Activated CD4-positive, alpha-beta memory T cell treated with anti-CD3 and anti-CD28 coated beads for 36 hours (primary cell): ENCODE measurements at places on chromosomes 5 and 9.

- no peak for DNase-seq
- no peaks in the 10 kb centered on the region for H3K4me1 ChIP-seq
- no peak overlapping the region for H3K4me3 ChIP-seq
- H3K27me3 ChIP-seq, result no peaks in the 10 kb centered on the region
- H3K27ac ChIP-seq, result no peak overlapping the region
These were observed 72.5 kb upstream of the UBTD2 start for GRCh38 chr5:172356047-172356446.

DNA sequence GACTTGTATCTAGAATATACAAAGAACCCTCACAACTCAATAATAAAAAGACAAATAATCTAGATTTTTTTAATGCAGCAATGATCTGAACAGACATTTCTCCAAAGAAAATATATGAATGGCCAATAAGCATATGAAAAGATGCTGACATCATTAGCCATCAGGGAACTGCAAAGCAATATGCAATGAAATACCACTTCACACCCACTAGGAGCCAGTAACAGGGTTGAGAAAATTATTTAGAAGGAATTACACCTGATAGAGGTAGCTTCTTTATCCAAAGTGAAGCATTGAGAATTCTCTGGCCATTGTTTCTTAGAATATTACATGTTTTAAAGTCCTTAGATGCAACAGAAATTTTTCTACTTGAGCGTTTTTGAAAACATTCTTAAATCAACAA, 316.9 kb downstream of the KCNN2 start:
- no peaks in the 10 kb centered on the region for H3K36me3 ChIP-seq
- no peak for DNase-seq
- no peaks in the 10 kb centered on the region for H3K4me1 ChIP-seq

GRCh38 chr5:43101491-43101890, 19.2 kb upstream of the ZNF131 start:
- peaks cover 2% of the 10 kb centered on the region for H3K36me3 ChIP-seq
- H3K27me3 ChIP-seq, result no peaks in the 10 kb centered on the region
- peaks cover 30% of the 10 kb centered on the region for H3K4me1 ChIP-seq
- H3K27ac ChIP-seq, result no peak overlapping the region
- DNase-seq, result no peak

DNA sequence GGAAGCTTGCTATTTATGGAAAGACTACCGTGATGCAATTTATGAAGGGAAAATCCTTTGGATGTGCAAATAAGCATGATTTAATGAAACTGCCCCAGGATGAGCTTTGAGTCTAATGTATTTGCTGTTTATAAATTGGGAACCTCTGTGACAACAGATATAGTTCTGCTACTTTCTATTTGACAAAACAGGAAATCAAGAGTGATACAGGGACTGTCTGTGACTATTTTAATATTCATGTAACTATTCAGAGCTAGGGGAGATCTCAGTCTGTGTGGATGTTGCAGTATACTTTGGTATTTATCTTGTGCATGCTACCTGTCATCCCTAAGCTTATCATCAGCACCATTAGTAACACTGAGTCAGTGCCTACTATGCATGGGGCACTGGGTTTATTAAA, 132.1 kb downstream of the PDZD2 start:
- no peak overlapping the region for H3K4me3 ChIP-seq
- no peaks in the 10 kb centered on the region for H3K36me3 ChIP-seq
- no peaks in the 10 kb centered on the region for H3K27me3 ChIP-seq
- no peak for DNase-seq
- H3K4me1 ChIP-seq, result no peaks in the 10 kb centered on the region
- H3K27ac ChIP-seq, result no peak overlapping the region

GRCh38 chr9:21958833-21959232, 35.4 kb downstream of the CDKN2A start:
- no peaks in the 10 kb centered on the region for H3K4me1 ChIP-seq
- no peak for DNase-seq
- H3K27ac ChIP-seq, result no peak overlapping the region
- no peak overlapping the region for H3K4me3 ChIP-seq
- H3K27me3 ChIP-seq, result peaks cover 32% of the 10 kb centered on the region

DNA sequence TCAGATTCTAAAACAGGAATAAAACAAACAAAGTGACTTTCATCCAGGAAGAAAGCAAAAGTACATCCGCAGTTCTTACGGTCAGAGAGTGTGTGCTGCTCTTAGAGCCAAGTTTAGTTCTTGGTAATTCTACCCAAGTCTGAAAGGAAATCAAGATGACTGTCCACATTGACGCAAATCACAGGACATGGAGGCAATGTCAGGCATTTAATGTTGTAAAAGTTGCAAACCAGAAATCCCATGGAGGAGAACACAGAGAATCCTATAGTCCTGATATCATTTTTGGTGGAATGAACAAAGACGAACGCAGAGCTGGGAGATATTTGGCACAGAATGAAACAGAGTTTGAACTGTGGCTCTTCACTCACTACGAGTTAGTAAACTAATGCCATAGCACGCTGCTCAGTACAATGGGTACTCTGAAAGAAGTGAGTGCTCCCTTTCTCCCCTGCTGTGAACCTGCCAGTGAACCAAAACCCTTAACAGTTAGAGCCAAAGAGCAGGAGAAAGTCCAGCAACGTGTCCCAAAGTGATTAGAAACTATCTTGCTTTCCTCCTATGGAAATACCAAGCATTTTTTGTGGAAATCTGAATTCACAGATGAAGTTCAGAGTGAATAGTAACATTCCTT, 74.3 kb downstream of the MUSK start:
- no peaks in the 10 kb centered on the region for H3K36me3 ChIP-seq
- H3K27ac ChIP-seq, result no peak overlapping the region
- H3K27me3 ChIP-seq, result no peaks in the 10 kb centered on the region
- no peaks in the 10 kb centered on the region for H3K4me1 ChIP-seq
- no peak overlapping the region for H3K4me3 ChIP-seq

DNA sequence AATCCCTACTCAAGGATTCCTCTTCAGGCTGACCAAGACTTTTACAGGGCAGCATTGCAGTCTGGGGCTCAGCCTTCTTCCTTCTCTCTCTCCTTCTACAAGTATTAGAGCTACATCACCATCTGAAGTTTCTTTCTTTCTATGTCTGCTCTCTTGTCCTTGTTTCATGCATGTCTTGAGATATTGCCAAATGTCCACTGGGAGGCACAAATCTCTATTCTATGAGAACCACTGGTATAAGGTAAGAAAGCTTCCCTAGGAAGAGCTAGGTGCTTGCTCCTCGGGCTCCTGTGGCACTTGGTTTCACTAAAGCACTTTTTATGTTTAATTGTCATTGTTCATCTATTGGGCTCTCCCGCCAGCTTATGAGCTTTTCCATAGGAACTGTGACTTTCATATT, 289.2 kb upstream of the PCSK5 start:
- H3K36me3 ChIP-seq, result no peaks in the 10 kb centered on the region
- no peak overlapping the region for H3K4me3 ChIP-seq
- no peak for DNase-seq
- no peaks in the 10 kb centered on the region for H3K4me1 ChIP-seq

GRCh38 chr9:75041041-75041440, 12.9 kb upstream of the CARNMT1 start:
- H3K36me3 ChIP-seq, result no peaks in the 10 kb centered on the region
- peaks cover 2% of the 10 kb centered on the region for H3K27me3 ChIP-seq
- no peak for DNase-seq
- H3K4me3 ChIP-seq, result no peak overlapping the region
- peaks cover 5% of the 10 kb centered on the region for H3K4me1 ChIP-seq
- H3K27ac ChIP-seq, result no peak overlapping the region

- H3K36me3 ChIP-seq, result no peaks in the 10 kb centered on the region
- no peak for DNase-seq
- no peak overlapping the region for H3K4me3 ChIP-seq
- no peaks in the 10 kb centered on the region for H3K4me1 ChIP-seq
- H3K27ac ChIP-seq, result no peak overlapping the region
- no peaks in the 10 kb centered on the region for H3K27me3 ChIP-seq
These were observed 67.4 kb downstream of the LIX1 start for GRCh38 chr5:97074859-97075489.

- peaks cover 41% of the 10 kb centered on the region for H3K36me3 ChIP-seq
- no peaks in the 10 kb centered on the region for H3K27me3 ChIP-seq
- DNase-seq, result no peak
- H3K27ac ChIP-seq, result peak overlapping the region; percentile 71
These were observed 110.8 kb downstream of the SMARCA2 start for GRCh38 chr9:2125906-2126305.

DNA sequence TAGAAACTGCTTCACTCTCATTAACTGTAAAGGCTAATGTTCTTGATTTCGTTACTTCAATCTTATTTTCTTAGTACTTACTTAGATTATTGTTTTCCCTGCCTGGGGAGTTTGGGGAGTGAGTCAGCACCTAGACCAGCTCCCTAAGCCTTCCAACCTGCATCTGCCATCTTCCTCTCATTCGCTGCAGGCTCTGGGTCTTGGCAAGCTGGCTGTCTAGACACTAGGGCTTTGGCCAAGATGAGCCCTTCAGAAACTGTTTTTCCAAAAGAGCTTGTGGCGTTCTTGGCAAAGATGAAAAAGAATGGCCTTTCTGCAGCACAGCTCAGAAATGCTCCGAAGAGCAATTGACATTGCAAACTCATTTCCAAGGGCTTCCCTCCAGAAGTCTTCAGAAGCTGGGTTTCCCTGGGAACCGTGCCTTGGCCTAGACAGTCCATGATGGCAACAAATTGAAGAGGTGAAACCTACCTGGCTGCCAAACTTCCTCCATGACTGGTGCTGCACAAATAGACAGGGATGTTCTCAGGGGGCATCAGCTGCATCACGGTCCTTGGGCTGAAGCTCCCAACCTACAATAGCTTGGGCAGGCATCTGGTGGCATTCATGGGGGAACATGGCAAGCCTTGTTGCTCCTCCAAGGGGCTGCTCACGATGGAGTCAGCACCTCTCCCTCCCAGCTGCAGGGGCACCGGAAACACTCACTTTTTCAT, 76.6 kb downstream of the NSUN2 start:
- H3K4me3 ChIP-seq, result no peak overlapping the region
- H3K4me1 ChIP-seq, result no peaks in the 10 kb centered on the region
- no peak overlapping the region for H3K27ac ChIP-seq
- no peaks in the 10 kb centered on the region for H3K36me3 ChIP-seq
- H3K27me3 ChIP-seq, result peaks cover 14% of the 10 kb centered on the region
- DNase-seq, result no peak

GRCh38 chr5:178372142-178372571, 139.6 kb upstream of the PHYKPL start:
- no peak for DNase-seq
- H3K27me3 ChIP-seq, result no peaks in the 10 kb centered on the region
- no peak overlapping the region for H3K4me3 ChIP-seq
- no peaks in the 10 kb centered on the region for H3K4me1 ChIP-seq
- H3K36me3 ChIP-seq, result no peaks in the 10 kb centered on the region

- H3K27ac ChIP-seq, result no peak overlapping the region
- no peak for DNase-seq
- H3K4me1 ChIP-seq, result peaks cover 12% of the 10 kb centered on the region
These were observed 20.8 kb downstream of the TJP2 start for GRCh38 chr9:69194702-69195418.

GRCh38 chr5:129773376-129773775, 25.5 kb downstream of the MINAR2 start:
- no peaks in the 10 kb centered on the region for H3K4me1 ChIP-seq
- no peak for DNase-seq
- H3K4me3 ChIP-seq, result no peak overlapping the region
- no peaks in the 10 kb centered on the region for H3K36me3 ChIP-seq
- no peak overlapping the region for H3K27ac ChIP-seq

DNA sequence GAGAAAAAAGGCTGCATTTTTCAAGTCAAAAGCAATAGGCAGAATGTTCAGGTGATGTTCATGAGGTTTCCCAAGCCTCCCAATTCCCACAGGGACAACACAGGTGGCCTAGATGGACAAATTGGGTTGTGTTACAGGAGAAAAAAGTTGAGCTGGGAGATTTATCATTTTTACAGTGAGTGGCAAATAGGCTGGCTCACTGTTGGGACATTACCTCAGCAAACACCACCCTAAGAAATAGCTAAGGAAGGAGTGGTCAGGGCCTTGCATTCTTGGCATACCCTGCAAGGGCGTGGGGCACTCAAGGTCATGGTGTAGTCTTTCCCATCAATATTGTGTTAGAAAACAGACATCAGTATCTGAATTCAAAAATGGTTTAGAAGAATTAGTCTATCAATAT, 23.3 kb upstream of the CPLANE1 start:
- no peak for DNase-seq
- H3K4me3 ChIP-seq, result no peak overlapping the region
- no peaks in the 10 kb centered on the region for H3K4me1 ChIP-seq
- H3K36me3 ChIP-seq, result peaks cover 6% of the 10 kb centered on the region
- H3K27me3 ChIP-seq, result no peaks in the 10 kb centered on the region

DNA sequence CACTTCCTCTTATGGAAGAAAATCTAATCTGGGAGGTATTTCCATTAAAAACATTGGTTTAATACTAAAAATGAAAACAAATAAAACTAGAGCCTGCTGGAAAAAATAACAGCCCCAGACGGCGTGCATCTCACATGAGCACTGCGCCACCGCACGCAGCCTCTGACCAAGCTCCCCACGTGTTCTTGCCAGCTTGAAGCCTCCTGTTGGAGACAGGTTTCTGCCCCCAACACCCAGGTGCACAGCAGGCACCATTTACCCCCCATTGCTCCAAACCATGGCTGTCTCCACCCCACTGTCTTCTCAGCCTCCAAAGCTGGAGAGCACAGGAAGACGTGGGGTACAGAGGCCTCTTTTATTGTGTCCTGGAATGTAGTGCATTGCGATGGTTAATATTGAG, 10.7 kb upstream of the COL5A1 start:
- DNase-seq, result no peak
- no peaks in the 10 kb centered on the region for H3K27me3 ChIP-seq
- no peak overlapping the region for H3K27ac ChIP-seq
- no peaks in the 10 kb centered on the region for H3K4me1 ChIP-seq

GRCh38 chr5:133758641-133759040, 146.3 kb upstream of the FSTL4 start:
- no peak for DNase-seq
- H3K27me3 ChIP-seq, result peaks cover 16% of the 10 kb centered on the region
- no peak overlapping the region for H3K27ac ChIP-seq

DNA sequence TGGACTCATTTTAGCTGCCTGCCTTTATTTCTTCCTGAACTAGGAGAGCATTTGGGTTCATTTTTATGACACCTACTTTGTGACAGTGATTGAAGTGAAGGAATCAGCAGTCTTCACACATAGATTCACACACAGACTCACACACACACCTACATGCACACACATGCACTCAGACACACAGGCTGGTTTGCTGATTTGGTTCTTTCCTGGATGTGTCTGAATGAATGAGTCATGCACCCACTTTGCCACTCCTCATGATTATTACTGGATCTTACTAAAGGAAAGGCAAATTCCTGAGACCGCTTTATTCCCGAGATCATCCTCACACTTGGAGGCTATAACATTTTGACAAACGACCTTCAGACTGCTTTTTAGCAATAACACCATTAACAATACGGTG, 529.5 kb downstream of the AGTPBP1 start:
- no peaks in the 10 kb centered on the region for H3K36me3 ChIP-seq
- H3K27me3 ChIP-seq, result no peaks in the 10 kb centered on the region
- no peak for DNase-seq

- H3K36me3 ChIP-seq, result no peaks in the 10 kb centered on the region
- H3K4me1 ChIP-seq, result no peaks in the 10 kb centered on the region
- H3K27me3 ChIP-seq, result no peaks in the 10 kb centered on the region
- no peak for DNase-seq
- no peak overlapping the region for H3K27ac ChIP-seq
These were observed 246.9 kb upstream of the ZNF462 start for GRCh38 chr9:106616026-106616425.

- no peaks in the 10 kb centered on the region for H3K4me1 ChIP-seq
- no peak overlapping the region for H3K4me3 ChIP-seq
- H3K27me3 ChIP-seq, result peaks cover 2% of the 10 kb centered on the region
- H3K36me3 ChIP-seq, result no peaks in the 10 kb centered on the region
- no peak for DNase-seq
These were observed 149.5 kb downstream of the BAAT start for GRCh38 chr9:101235105-101235866.
